ENCODE measurements at places on chromosomes 4 and X.

DNA sequence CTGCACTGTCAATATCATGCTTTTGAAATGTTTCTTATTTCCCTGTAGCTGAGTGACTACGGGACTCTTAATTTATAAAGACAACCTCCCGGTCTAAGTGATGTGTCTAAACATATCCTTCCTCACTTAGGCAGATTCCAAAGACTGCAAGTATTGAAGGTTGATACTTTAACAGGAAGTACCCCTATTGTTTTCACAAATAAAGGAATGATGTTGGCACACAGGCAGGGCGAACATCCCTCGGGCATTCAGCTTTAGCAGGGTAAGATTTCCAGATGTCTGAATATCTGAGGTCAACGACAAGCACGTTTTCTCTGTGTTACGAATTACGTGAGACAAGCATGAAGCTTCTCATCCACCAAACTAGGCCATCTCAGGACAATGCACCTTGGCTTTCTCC lies 638.0 kb upstream of the FRG1 start:
- DNase-seq = no peak

- no peak for DNase-seq
Measured at GRCh38 chrX:130118441-130119311, 8.4 kb upstream of the ELF4 start.

DNA sequence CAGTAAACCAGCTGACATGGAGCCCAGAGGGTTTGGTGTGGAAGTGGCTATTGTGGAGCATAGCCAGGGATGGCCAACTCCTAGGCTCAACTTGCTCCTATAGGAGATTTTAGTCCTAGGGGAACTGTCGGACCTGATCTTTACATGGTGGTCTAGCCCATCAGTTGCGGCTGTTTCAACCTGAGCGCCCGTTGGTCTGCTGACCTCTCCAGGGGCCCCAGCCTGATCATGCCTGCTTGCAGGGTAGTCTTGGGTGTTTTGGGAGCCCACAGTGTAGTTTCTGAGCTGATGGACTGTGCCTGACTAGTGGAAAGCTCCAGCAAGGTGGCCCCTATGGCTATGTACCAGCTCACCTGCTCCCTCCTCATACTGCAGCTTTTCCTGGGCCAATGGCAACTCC lies 597.0 kb downstream of the IQCM start:
- DNase-seq = no peak

GRCh38 chr4:2059046-2059725 lies at the start of gene NAT8L:
Gene NAT8L, plus strand, starts transcription at chr4:2059327. Its CDS starts 185 bp downstream, at chr4:2059512.
- no peak for DNase-seq

DNA sequence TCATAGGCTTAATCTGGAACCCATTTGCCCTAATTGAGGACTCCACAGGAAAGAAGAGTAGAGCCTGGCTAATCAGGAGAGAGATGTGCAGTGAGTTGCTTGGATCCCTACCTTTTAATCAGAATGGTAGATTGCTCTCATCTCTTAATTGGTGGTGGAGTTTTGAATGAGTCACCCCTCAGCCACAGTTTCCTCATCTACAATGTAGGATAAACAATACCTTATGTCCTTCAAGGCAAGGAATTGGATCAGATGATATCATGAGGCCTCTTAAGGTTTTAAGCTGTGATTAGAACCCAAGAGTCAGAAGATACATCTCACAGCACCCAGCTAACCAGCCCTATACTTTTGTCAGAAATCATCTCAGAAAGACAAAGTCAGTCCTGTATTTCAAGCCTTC lies 39.1 kb downstream of the PDGFRA start:
- DNase-seq = no peak

DNA sequence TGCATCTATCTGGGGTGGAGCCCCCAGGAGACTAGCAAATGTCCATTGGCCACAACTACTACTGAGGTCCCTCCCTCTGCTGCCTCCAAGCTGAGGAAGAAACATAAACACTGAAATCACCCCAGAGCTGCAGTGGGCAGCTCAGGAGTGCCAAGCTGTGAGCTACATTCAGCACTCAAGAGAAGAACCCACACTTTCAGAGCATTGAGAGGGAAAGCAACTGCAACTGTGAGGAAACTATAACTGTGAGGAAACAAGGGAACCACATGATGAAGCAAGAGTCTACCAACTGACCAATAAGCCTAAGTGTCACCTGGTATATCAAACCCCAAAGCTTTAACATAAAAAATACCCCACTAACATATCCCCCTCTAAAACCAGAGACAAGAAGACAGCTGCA lies 373.5 kb upstream of the TACR3 start:
- no peak for DNase-seq

DNA sequence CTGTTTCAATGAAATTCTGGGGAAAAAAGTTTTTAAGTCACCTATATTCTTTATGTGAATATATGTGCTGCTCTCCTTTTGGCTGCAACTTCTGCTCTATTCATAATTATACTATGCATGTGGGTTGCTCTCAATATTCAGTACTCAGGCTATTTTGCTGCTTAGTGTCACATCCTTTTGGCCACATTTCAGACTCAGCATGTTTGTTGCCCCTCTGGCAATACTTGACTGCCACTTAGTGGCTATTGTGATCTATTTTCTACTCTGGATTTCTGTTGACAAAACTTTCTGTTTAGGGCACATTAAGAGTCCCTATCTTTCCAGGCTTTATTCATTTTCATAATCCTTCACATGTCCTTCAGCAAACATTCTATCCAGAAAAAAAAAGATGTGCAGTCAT lies 15.8 kb upstream of the CT45A1 start:
- DNase-seq = no peak

- DNase-seq = no peak
Measured at GRCh38 chrX:35339796-35340195, 397.2 kb downstream of the FAM47B start.

GRCh38 chrX:143340190-143340589 lies 177.1 kb downstream of the SPANXN3 start:
- DNase-seq = no peak

DNA sequence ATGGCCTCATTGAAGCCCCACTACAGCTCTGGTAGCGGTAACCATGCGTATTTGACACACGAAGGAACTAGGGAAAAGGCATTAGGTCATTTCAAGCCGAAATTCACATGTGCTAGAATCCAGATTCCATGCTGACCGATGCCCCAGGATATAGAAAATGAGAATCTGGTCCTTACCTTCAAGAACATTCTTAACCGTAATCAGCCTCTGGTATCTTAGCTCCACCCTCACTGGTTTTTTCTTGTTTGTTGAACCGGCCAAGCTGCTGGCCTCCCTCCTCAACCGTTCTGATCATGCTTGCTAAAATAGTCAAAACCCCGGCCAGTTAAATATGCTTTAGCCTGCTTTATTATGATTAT lies 876 bp downstream of the HPRT1 start:
- no peak for DNase-seq

GRCh38 chrX:23699636-23700194 lies 32.4 kb downstream of the PRDX4 start:
- DNase-seq = no peak

- no peak for DNase-seq
Measured at GRCh38 chrX:3501833-3502535, 155.5 kb upstream of the MXRA5 start.

GRCh38 chr4:10107111-10108091 lies 9.2 kb downstream of the WDR1 start:
- DNase-seq = no peak

DNA sequence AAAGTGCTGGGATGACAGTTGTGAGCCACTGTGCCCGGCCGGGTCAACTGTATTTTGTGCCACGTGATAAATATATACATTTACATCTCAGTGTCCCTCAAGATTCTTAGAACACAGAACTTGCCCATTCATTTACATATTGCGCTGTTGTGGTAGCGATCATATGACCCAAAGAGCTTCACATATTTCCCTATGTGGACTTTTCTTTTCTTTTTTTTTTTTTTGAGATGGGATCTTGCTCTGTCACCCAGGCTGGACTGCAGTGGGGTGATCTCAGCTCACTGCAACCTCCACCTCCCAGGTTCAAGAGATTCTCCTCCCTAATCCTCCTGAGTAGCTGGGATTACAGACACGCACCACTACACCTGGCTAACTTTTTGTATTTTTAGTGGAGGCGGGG lies 180.7 kb downstream of the DHRSX start:
- no peak for DNase-seq

DNA sequence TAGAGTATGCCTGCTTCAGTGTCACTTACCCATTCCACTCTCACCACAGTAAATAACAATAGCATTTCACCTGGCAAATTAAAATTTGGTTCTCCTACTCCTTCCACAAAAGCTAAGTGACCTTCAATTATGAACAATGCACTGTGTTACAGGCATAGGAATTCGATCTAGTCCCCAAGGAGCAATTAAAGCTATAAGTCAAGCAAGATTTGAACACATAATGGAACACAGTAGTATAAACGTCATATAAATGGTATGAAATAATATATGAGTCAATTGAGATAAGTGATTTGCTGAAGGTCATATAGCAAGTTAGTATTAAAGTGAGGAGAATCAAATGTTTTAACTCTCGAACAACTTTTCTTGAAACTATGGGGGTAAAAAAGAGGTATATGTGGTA lies 65.8 kb downstream of the ARAP2 start:
- no peak for DNase-seq

DNA sequence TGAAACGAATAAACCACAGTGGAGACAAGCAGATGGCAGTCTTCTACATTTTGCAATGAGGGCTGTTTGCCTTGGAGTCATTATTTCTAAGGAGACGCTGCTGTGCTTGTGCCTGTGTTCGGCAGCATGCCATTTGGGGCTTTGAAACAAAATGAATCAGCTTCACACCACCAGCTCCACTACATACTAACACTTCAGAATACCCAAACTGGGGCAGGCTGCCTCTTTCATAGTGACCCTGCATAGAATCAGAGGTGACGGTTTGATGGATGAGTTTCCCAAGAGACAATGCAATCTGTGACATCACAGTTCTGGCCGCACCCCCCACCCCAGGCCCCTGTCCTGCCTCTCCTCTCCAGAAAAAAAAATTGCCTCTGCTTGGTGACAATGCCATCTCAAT lies 57.1 kb upstream of the MID1 start:
- no peak for DNase-seq

- no peak for DNase-seq
Measured at GRCh38 chr4:19314116-19314515, 937.6 kb upstream of the SLIT2 start.

DNA sequence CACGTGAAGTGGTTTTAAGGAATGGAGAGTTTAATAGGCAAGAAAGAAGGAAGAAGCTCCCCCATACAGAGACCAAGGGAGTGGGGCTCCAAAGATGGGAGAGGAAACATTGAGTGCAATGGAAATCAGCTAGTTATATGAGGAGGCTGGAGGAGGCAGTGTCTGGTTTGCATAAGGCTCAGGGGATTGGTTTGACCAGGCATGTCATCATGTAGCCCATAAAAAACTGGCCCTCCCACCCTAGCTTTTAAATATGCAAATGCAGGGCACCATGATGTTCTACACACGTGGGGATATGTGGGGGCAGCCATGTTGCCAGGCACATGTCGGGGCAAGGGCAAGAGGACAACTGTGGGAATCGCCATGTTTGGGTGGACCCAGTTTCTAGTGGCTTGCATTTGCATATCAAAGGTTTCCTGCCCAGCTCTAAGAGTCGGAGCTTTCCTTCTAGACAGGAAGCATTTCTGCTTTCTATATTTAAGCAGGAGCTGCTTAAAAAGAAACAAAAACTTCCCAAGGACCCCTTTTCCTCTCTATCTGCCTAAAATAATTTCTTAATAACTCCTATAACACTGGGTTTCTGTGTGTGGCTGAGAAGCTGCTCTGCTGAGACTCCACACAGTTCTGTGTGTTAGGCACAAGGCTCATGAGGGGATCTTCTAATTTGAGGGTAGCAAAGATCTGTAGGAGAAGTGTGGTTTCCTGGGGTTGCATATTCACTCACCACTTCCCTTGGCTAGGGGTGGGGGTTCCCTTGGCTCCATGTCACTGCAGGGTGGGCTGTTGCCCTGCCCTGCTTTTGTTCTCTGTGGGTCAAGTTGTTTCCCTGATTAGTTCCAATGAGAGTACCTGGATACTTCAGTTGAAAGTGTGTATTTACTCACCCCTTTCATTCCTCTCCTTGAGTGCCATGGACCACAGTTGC lies 113.5 kb downstream of the VSIG4 start:
- no peak for DNase-seq

DNA sequence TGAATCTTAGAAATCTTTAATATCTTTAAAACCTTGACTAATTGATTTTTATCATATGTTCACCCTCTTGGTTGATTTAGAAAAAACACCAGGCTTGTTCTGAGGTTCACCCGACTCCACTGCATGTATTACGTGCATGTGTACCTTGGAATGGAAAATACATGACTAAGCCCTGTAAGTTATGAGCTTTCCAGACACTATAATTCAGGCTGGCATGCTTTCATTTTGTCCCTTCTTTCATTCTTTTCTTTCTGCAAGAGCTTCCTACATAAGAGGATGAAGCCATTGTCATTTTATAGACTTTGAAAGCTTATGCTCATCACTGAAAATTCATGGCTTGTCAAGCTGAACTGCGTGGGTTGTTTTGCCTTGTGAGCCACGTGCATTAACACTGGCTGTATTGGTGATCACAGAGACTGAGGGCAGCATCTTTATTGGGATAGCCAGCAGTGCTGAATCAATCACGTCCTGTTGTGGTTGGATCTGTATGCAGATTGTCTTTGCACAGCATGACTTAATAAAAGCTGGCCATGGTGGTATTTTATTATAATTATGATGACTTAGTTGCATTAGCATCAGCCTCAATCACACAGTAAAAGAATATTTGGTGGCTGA lies 141.9 kb downstream of the SLIT2 start:
- no peak for DNase-seq

GRCh38 chr4:3444351-3445110 lies 2.8 kb downstream of the HGFAC start:
- no peak for DNase-seq

GRCh38 chr4:16687011-16687410 lies 211.4 kb downstream of the LDB2 start:
- DNase-seq = no peak

DNA sequence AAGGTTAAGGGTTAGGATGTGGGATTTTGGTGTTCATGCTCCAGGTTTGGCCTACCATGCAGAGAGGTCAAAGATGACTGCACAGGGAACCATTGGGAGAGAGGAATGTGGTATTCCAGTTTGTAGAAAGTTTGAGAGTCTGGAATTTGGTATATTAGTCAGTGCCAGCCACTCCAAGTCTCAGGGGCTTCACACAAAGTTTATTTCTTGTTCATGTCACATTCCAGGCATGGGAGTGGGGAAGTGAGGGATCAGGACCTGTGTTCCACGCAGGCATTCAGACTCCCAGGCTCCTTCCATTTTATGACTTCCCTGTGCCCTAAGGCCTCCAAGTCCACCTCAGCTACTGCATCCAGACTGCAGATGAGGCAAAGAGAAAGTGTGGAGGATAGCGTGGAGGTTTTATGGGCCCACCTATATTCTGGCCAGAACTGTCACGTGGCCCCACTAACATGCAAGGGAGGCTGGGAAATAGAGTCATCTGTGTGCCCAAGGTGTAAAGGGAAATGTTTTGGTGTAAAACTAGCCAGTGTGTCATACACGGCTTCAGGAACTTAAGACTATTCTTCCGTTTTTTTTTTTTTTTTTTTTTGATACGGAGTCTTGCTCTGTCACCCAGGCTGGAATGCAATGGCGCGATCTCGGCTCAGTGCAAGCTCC lies 140.6 kb upstream of the SCML1 start:
- DNase-seq = no peak

- DNase-seq = no peak
Measured at GRCh38 chr4:123042095-123042494, 119.7 kb upstream of the NUDT6 start.

Measured in HS-27A (cell line).